ENCODE measurements at places on chromosomes 16 and 17. TPM values are rescaled to one million over a fixed set of nuclear protein-coding genes. Genes with fewer than 3 reads are reported as not detected.

The MEIOB gene
- not detected for total RNA-seq

The KLHL10 gene
- total RNA-seq, result 0.29 TPM

The HOXB8 gene
- total RNA-seq, result not detected

- H3K4me1 ChIP-seq, result no peaks in the 10 kb centered on the region
- no peak overlapping the region for H3K4me3 ChIP-seq
- H3K27me3 ChIP-seq, result no peaks in the 10 kb centered on the region
These were observed 253.3 kb downstream of the STX8 start for GRCh38 chr17:9322326-9322725.

DNA sequence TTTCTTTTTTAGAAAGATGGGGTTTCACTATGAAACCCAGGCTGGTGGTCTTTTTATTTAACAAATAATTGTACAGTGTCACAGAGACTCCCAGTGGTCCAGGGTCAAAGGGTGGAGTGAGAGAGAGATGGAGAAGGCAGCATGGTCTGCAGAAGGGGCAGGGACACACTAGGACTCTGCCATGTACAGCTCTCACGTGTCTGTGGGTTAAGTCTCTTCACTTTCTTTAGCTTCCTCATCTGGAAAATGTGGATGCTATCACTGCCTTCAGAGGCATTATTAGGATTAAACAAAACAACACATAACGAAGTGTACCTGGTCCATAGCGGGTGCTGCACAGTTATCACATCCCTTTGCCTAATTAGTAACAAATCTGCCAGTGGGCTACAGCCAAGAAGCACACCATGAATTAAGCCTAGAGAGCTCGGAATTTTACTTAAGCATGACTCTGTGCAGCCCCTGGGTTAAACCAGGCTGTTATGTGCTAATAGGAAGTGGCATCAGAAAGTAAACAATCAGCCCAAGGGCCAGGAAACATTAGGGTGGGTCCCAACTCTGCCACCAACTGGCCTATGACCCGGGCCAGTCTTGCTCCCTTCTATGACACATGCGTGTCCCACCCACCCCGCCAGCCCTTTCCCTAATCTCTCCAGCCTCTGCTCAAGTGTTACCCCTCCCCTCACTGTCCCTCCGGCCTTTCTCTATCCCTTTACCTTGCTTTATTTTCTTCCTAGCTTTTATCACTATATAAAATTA is 13.9 kb downstream of the TOP3A start:
- DNase-seq, result no peak
- no peaks in the 10 kb centered on the region for H3K27me3 ChIP-seq
- H3K36me3 ChIP-seq, result peaks cover 48% of the 10 kb centered on the region
- H3K4me3 ChIP-seq, result no peak overlapping the region

DNA sequence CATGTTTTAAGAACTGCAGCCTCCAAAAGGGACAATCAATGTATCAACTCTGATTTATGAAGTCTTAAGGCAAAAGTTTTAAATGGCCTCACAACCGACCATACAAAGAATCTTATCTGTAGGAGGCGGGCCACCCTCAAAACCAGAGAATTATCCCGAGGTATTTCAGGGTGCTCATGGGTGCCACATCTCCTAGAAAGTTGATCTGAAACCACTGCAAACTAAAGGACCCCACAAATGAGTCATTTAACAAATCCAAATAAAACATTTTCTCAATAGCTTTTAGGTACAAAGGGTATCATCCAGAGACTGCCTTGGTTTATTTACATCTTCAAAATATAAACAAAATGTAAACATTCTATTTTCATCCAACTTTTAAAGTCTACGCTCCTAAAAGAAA is 6.8 kb downstream of the ERN1 start:
- no peak for DNase-seq
- H3K36me3 ChIP-seq, result peaks cover 18% of the 10 kb centered on the region
- peaks cover 84% of the 10 kb centered on the region for H3K4me1 ChIP-seq
- H3K27me3 ChIP-seq, result no peaks in the 10 kb centered on the region
- H3K27ac ChIP-seq, result peak overlapping the region; percentile 57
- H3K4me3 ChIP-seq, result no peak overlapping the region

- no peak overlapping the region for H3K4me3 ChIP-seq
- H3K4me1 ChIP-seq, result no peaks in the 10 kb centered on the region
- no peaks in the 10 kb centered on the region for H3K27me3 ChIP-seq
These were observed 706.9 kb upstream of the SOX9 start for GRCh38 chr17:71413935-71414334.

GRCh38 chr17:38809828-38810227 is 10.5 kb upstream of the PIP4K2B start:
- H3K36me3 ChIP-seq, result peaks cover 37% of the 10 kb centered on the region
- no peak overlapping the region for H3K27ac ChIP-seq
- DNase-seq, result no peak
- H3K4me3 ChIP-seq, result no peak overlapping the region
- no peaks in the 10 kb centered on the region for H3K4me1 ChIP-seq
- H3K27me3 ChIP-seq, result no peaks in the 10 kb centered on the region

GRCh38 chr16:79599837-79600637 is 500 bp downstream of the MAF start:
- peak; percentile 61 for DNase-seq
- peaks cover 2% of the 10 kb centered on the region for H3K27me3 ChIP-seq
- H3K27ac ChIP-seq, result peak overlapping the region; percentile 98
- H3K4me1 ChIP-seq, result peaks cover 34% of the 10 kb centered on the region

The OTOA gene
- total RNA-seq, result not detected

- no peak overlapping the region for H3K27ac ChIP-seq
- no peaks in the 10 kb centered on the region for H3K27me3 ChIP-seq
- H3K4me1 ChIP-seq, result peaks cover 17% of the 10 kb centered on the region
- no peak for DNase-seq
- no peak overlapping the region for H3K4me3 ChIP-seq
- H3K36me3 ChIP-seq, result peaks cover 32% of the 10 kb centered on the region
These were observed 9.8 kb upstream of the IL17C start for GRCh38 chr16:88628512-88628974.
